GM23338 (cell line): ENCODE measurements at places on chromosomes 4 and X. TPM values are rescaled to one million over a fixed set of nuclear protein-coding genes. Genes with fewer than 3 reads are reported as not detected.

- no peak for DNase-seq
Measured at GRCh38 chr4:108240366-108240765, 71.6 kb upstream of the LEF1 start.

GRCh38 chrX:683576-683975 is 53.0 kb downstream of the SHOX start:
- DNase-seq, result peak; percentile 64

GRCh38 chr4:106364282-106364681 is 4.3 kb downstream of the GIMD1 start:
- DNase-seq, result peak; percentile 5

GRCh38 chr4:71147261-71147660 is 153.8 kb downstream of the DCK start:
- DNase-seq, result no peak

DNA sequence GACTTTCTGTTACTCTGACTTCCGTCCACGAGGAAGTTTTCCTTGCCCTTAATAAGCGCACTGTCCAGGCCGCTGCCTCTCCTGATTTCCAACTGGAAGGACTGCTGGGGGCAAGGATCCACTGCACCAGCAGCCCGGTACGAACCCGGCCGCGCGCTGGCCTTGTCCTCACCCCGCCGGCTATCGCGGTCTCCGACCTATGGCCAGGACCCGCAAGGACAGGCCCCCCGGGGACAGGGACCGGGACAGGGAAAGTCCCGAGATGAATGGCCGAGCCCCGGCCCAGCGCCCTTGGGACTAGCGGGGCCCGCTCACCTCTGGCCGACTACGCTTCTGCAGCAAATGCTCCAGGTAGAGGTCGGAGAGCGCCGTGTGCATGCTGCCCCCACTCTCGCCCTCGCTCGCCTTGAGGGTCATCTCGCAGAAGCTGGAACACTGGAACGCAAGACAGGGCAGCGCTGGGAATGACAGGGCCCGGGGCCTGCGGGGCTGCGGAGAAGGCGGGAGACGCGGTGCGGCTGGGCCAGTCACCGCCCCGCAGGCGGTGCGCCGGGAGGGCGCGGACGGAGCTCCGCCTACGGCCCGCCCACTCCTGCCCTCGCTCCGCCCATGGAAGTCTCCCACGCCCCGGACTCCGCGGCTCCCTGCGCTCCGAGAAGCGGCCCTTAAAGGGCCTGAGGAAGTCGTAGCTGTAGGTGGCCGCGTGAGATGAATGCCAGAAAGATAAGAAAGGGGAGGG is at the start of gene MPP1:
Gene MPP1, minus strand, starts transcription at position 529 of the 739 bp plus-strand sequence. Its CDS starts 112 bp downstream, at position 417.
- peak; percentile 74 for DNase-seq

- DNase-seq, result no peak
Measured at GRCh38 chr4:107708225-107708624, 11.8 kb downstream of the PAPSS1 start.

GRCh38 chrX:13662355-13662791 is 9.4 kb downstream of the TCEANC start:
- no peak for DNase-seq

The IRS4 gene
- total RNA-seq, result 14.9 and 15.2 TPM in 2 replicates

DNA sequence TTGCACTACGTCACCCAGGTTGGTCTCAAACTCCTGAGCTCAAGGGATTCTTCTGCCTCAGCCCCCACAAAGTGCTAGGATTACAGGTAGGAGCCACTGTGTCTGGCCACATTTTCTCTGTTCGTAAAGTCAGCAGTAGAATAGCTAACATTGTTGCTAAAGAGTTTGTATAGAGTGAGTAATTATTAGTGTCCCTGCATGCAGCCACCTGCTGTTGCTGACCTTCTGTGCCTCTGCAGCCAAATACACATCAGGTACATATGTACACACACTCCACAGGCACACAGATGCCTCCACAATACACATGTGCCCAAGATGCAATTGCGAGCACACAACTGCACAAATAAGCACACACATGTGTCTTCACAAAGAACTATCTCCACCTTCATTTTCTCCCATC is 10.9 kb downstream of the DRD5 start:
- no peak for DNase-seq

The MAGIX gene
- 0.83 and 2.1 TPM in 2 replicates for total RNA-seq

The SSX2 gene
- 0.39 and 0.83 TPM in 2 replicates for total RNA-seq

DNA sequence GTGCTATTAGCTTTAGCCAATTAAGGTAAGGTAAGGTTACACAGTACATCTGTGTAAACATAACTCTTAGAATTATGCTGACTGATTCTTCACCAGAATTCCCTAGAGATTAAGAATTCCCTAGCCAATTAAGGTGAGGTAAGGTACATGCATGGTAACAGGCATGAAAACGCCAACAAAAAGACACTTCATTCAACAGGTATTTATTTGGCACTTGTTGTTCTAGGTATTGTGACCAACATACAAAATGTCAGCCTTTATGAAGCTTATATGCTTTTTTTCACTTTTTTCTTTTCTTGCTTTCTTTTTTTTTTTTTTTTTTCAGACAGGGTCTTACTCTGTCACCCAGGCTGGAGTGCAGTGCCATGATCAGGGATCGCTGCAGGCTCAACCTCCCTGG is 47.2 kb downstream of the EDNRA start:
- no peak for DNase-seq

DNA sequence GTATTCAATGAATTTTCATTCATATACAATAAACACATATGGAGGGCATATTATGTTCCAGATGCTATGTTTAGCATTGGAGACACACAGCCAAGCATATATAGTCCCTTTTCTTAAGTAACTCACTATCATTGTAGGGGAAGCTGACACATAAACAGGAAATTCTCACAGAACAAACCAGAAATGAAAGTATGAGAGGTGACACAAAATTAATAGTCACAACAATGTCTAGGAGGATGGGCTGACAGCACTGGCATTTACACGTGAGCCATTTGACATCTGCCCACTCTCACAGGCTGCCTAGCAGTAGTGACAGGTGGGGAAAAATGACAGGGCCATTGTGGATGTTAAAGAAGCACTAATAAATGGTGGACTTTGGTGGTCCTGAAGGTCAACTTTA is 2.6 kb upstream of the CNOT6L start:
- no peak for DNase-seq

- no peak for DNase-seq
Measured at GRCh38 chr4:6499238-6499600, 26.8 kb upstream of the PPP2R2C start.

GRCh38 chr4:185991770-185992169 is 77.2 kb upstream of the TLR3 start:
- no peak for DNase-seq

DNA sequence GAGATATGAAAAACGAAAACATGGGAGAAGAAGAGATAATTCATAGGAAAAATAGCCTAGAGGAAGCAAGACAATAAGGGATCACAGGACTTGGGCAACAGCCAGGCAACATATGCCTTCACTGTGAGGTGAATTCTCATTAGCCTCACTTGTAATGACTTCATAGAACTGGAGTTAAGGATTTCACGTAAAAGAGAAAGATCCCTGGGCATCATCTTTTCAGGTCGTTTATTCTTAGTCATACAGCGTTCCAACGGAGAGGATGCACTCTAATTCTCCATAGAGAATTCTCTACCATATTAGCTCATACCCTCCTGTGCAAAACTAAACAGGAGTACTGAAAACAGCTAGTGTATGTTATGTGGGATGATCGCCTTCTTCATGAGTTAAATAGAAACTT is 1.4 kb downstream of the PRKG2 start:
- DNase-seq, result no peak

- no peak for DNase-seq
Measured at GRCh38 chr4:119493886-119494285, 134.7 kb downstream of the PDE5A start.

- no peak for DNase-seq
Measured at GRCh38 chr4:151468715-151469696, 60.0 kb downstream of the FHIP1A start.

GRCh38 chr4:183172881-183173280 is 73.8 kb downstream of the WWC2 start:
- no peak for DNase-seq

- no peak for DNase-seq
Measured at GRCh38 chrX:128739539-128739938, 687.3 kb upstream of the ACTRT1 start.

The GAGE10 gene
- total RNA-seq, result not detected in 2 replicates

The SLC9B1 gene
- total RNA-seq, result 0.62 and 0.80 TPM in 2 replicates

GRCh38 chr4:72629540-72629939 is 60.5 kb upstream of the ADAMTS3 start:
- no peak for DNase-seq

The SPIN2A gene
- total RNA-seq, result 1.4 and 2.6 TPM in 2 replicates

GRCh38 chr4:151284534-151285245 is 7.7 kb downstream of the PRSS48 start:
- DNase-seq, result peak; percentile 90

DNA sequence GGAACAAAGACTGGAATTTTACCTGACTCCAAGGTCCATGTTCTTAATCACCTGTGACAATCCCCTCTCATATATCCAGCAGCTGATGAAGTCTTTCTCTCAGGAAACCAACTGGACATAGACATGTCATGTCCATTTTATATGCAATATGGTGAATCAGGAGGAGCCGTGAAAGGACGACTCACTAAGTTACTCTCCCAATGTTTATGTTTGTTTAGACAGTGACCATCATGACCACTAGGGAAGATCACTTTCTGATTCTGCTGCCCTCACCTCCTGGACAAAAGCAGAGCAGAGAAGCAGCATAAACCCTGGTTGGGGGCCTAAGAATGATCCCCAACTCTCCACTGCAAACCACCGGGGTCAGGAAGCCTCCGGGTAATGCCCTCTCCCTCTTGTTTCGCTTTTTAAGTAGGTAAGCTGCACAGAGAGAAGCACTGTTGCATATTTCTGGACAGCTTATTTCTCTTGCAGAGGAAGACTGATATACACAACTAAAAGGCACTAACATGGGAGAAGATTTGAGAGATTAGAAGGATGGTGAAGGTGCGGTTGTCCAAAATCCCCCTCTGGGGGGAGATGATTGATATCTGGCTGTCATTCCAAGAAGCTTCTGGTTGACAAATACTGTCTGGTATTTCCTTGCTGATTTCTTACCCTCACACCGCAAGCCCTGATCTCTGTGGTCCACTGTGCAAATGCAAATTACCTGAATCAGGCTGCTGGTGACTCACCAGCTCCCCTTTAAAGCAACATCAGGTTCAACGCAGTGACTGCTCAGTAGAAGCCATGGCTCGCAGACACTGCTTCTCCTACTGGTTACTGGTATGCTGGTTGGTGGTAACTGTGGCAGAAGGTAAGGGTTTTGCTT is at the start of gene ODAPH:
Gene ODAPH, plus strand, starts transcription at position 773 of the 871 bp plus-strand sequence. Its CDS starts 17 bp downstream, at position 790.
- DNase-seq, result peak; percentile 15

The SLAIN2 gene
- total RNA-seq, result 27.9 and 33.5 TPM in 2 replicates

The GAB1 gene
- 18.4 and 32.6 TPM in 2 replicates for total RNA-seq

The PNMA5 gene
- 0.49 and 0.62 TPM in 2 replicates for total RNA-seq

GRCh38 chr4:57109411-57109846 is 756 bp downstream of the IGFBP7 start:
- peak; percentile 39 for DNase-seq

GRCh38 chr4:139018501-139018900 is 2.9 kb downstream of the NOCT start:
- no peak for DNase-seq

The GPR119 gene
- not detected in 2 replicates for total RNA-seq

DNA sequence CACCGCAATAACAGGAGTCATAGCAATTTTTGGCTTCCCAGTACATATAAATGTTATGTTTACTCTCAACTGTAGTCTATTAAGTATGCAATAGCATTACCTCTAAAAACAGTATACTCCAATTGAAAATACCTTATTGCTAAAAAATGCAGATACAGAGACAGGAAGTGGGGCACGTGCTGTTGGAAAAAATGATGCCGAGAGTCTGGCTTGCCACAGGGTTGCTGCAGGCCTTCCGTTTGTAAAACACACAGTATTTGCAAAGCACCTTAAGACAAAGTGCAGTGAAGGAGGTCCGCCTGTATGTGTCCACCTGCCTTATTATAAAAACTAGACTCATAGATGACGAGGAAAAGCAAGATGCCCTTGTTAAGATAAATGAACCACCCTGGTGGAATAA is 23.5 kb downstream of the CD99 start:
- no peak for DNase-seq

- peak; percentile 91 for DNase-seq
Measured at GRCh38 chr4:65670331-65671031, at the start of gene EPHA5. EPHA5 (minus strand) TSS chr4:65670489; CDS start chr4:65669742, 747 bp downstream.

The SMR3B gene
- total RNA-seq, result not detected in 2 replicates

The IQSEC2 gene
- total RNA-seq, result 81.6 and 92.2 TPM in 2 replicates

DNA sequence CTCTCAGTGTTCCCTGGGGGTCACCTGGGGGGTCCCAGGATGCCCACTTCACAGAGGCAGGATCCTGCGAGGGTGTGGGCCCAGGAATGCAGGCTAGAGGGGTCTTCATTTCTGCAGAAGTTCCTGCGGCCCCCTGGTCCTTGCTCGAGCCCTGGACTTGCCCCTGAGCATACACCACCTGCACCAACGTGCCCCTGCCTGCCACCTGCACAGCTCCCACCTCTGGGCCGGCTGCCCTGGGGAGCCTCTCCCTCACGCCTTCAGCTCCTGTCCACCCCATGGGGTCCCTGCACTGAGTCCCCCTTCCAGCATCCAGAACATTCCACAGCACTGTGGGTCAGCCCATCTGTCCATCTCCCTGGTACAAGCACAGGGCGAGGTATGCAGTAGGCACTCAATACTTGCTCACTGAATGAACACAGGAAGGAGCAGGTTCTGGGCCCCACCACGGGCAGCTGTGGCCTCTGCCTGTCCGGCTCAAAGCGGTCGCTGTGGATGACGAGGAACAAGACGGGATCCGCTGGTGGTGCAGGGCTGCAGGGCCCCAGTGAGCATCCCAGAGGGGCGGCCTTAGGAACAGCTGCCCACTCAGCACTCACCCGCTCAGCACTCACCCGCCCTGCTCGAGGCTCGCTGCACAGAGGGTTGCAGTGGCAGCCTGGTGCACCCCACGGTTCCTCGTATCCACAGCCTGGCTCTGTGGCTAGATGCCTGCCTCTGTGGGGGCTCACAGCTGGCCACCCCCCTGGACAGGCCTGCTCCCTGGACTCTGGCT is 70.5 kb upstream of the MXD4 start:
- DNase-seq, result no peak

GRCh38 chrX:23292988-23293651 is 41.5 kb upstream of the PTCHD1 start:
- DNase-seq, result no peak

DNA sequence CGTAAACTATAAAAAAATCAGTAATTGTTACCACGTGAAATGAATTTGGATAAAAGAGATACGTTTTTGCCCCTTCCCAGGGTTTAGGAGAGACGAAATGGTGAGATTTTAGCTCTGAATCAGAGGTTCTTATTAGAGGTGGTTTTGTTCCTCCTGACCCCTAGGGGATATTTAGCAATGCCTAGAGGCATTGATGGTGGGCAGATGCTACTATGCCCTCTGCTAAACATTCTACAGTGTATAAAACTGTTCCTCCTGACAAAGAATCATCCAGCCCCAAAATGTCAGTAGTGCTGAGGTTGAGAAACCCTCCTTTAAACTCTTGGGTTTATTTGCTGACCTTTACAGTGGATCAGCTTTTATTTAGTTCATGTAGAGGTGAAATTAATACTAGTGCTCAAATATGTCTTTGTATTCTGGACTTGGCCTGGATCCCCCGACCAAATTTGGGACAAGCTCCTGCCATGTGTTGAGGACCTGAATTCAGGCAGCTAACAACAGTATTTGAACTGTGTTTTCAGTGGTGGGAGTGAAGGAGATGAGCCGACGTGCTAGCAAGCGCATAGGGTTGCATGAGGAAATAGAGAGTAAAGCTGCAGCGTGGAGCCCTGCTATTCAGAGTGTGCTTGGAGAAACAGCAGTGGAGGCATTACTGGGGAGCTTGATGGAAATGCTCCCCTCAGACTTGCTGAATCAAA is 126.1 kb downstream of the PTTG2 start:
- peak; percentile 50 for DNase-seq
